ENCODE measurements at places on chromosomes 1 and 21. TPM values are rescaled to one million over a fixed set of nuclear protein-coding genes. Genes with fewer than 3 reads are reported as not detected.
A peak's percentile ranks its signal among the peaks of the same experiment; 100 is the strongest.

DNA sequence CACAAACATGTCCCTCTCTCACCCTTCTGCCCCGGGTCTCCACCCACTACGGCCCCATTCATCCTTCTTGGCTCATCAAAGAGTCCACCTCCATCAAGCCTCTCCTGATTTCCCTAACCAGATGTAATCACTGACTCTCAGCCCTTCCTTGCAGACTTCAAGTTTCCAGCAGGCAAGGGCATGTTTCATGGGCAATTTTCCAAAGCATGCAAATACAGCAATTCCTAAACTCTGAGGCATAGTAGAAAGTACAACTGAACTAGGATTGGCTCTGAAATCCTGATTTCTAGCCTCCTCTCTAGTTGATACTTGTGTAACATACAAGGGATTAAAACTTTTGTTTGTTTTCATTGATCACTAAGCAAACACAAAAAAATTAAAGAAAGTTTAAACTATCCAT lies 109.1 kb upstream of the GADD45A start:
- H3K4me3 ChIP-seq: no peak overlapping the region
- no peak for DNase-seq
- no peaks in the 10 kb centered on the region for H3K36me3 ChIP-seq
- H3K27ac ChIP-seq: no peak overlapping the region
- H3K4me1 ChIP-seq: peaks cover 3% of the 10 kb centered on the region

GRCh38 chr21:21074305-21074704 lies 76.1 kb downstream of the NCAM2 start:
- no peak overlapping the region for H3K4me3 ChIP-seq
- no peaks in the 10 kb centered on the region for H3K27me3 ChIP-seq
- H3K36me3 ChIP-seq: no peaks in the 10 kb centered on the region
- H3K4me1 ChIP-seq: no peaks in the 10 kb centered on the region
- H3K27ac ChIP-seq: no peak overlapping the region

- H3K4me1 ChIP-seq: no peaks in the 10 kb centered on the region
- no peak overlapping the region for H3K4me3 ChIP-seq
- no peak for DNase-seq
- H3K27me3 ChIP-seq: no peaks in the 10 kb centered on the region
- H3K27ac ChIP-seq: no peak overlapping the region
These were observed 42.3 kb upstream of the KCNK2 start for GRCh38 chr1:215040190-215040589.

SEC16B gene
- 8.6 TPM for total RNA-seq

DNA sequence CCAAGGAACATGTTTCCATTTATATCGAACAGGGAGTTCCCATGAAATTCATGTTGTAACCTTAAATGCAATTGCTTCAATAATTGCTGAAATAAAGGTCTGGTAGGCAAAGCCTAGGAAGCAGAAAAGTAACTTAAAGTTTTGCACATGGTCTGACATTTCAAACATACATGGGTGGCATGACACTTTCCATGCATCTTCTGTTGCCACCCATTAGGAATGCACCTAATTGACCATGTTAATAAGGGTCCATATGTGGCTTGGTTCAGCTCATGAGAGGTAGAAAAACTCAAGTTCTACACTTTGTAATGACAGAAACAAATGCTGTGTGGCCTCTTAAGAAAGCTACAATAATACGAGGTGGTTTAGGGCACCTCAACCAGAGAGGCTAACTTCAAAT lies 72.0 kb upstream of the GORAB start:
- no peak overlapping the region for H3K4me3 ChIP-seq
- H3K27ac ChIP-seq: peak overlapping the region; percentile 21
- H3K4me1 ChIP-seq: peaks cover 6% of the 10 kb centered on the region
- no peaks in the 10 kb centered on the region for H3K27me3 ChIP-seq
- H3K36me3 ChIP-seq: no peaks in the 10 kb centered on the region
- no peak for DNase-seq

GRCh38 chr1:66300972-66301451 lies 232.9 kb upstream of the SGIP1 start:
- H3K27me3 ChIP-seq: no peaks in the 10 kb centered on the region
- peak overlapping the region; percentile 36 for H3K4me3 ChIP-seq
- no peaks in the 10 kb centered on the region for H3K36me3 ChIP-seq
- no peak overlapping the region for H3K27ac ChIP-seq
- DNase-seq: no peak

CAPZB gene
- 102 TPM for total RNA-seq

DNA sequence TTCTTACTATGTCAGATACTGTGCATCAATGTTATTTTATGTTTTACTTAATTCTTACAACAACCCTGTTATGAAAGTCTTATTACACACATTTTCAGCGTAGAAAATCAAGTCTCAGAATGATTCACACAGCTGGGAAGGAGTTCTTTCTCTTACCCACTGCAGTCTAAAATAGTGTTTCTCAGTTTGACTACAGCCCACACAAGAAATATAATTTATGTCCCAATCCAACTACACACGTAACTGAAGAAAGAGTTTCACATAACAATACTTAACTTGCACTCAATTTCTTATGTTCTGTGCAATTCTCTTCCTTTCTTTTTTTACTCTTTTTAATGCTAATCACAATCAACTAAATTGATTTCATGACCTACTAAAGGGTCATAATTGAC lies 252.8 kb upstream of the ADGRL2 start:
- H3K27me3 ChIP-seq: no peaks in the 10 kb centered on the region
- H3K4me3 ChIP-seq: no peak overlapping the region
- H3K4me1 ChIP-seq: no peaks in the 10 kb centered on the region
- H3K36me3 ChIP-seq: no peaks in the 10 kb centered on the region

- no peak overlapping the region for H3K27ac ChIP-seq
- no peak overlapping the region for H3K4me3 ChIP-seq
- peaks cover 77% of the 10 kb centered on the region for H3K36me3 ChIP-seq
- no peaks in the 10 kb centered on the region for H3K27me3 ChIP-seq
- DNase-seq: no peak
These were observed 19.8 kb downstream of the COL16A1 start for GRCh38 chr1:31683997-31684396.

USH2A gene
- total RNA-seq: not detected

GRCh38 chr1:107172450-107173170 lies 31.8 kb downstream of the NTNG1 start:
- H3K27ac ChIP-seq: no peak overlapping the region
- H3K36me3 ChIP-seq: no peaks in the 10 kb centered on the region
- H3K27me3 ChIP-seq: no peaks in the 10 kb centered on the region

GRCh38 chr1:244204004-244204403 lies 152.9 kb downstream of the ZBTB18 start:
- H3K4me3 ChIP-seq: no peak overlapping the region
- H3K36me3 ChIP-seq: no peaks in the 10 kb centered on the region
- no peaks in the 10 kb centered on the region for H3K27me3 ChIP-seq
- no peaks in the 10 kb centered on the region for H3K4me1 ChIP-seq
- no peak overlapping the region for H3K27ac ChIP-seq
- no peak for DNase-seq

DNA sequence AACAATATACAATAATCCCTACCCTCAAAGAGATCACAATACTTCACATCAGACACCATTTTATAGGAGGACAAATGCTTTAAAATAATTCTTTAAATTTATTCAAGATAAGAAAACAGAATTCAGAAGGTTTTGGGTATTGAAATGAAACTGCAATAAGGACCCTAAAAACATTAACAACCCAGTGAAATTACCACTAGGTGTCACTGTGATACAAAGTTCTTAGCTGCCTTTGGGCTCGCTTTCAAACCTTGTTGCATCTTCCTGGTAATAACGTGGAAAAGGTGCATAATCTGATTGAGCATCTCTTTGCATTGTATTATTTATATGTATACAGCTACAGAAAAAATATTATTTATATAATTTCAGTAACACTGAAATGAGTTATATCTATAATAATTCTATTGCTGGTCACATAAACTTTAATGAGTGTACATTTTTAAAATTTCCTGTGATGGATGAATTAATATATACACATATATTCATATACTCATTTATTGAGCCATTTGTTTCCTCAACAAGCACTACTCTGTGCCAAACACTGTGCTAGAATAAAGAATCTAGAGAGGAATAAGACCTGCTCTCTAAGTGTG lies 185.2 kb downstream of the FAF1 start:
- no peak for DNase-seq
- no peak overlapping the region for H3K27ac ChIP-seq
- H3K4me3 ChIP-seq: no peak overlapping the region
- no peaks in the 10 kb centered on the region for H3K27me3 ChIP-seq
- H3K4me1 ChIP-seq: no peaks in the 10 kb centered on the region

DNA sequence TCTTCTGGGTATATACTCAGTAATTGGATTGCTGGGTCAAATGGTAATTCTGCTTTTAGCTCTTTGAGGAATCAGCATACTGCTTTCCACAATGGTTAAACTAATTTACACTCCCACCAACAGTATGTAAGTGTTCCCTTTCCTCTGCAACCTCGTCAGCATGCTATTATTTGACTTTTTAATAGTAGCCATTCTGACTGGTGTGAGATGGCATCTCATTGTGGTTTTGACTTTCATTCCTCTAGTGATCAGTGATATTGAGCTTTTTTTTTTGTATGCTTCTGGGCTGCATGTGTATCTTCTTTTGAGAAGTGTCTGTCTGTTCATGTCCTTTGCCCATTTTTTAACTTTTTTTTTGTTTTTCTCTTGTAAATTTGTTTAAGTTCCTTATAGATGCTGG lies 279.4 kb downstream of the PTGER3 start:
- no peaks in the 10 kb centered on the region for H3K27me3 ChIP-seq
- H3K4me3 ChIP-seq: no peak overlapping the region
- H3K27ac ChIP-seq: no peak overlapping the region
- no peaks in the 10 kb centered on the region for H3K36me3 ChIP-seq
- DNase-seq: no peak

- no peaks in the 10 kb centered on the region for H3K27me3 ChIP-seq
- DNase-seq: no peak
- no peaks in the 10 kb centered on the region for H3K36me3 ChIP-seq
- no peak overlapping the region for H3K27ac ChIP-seq
- no peaks in the 10 kb centered on the region for H3K4me1 ChIP-seq
These were observed 95.2 kb upstream of the C1orf174 start for GRCh38 chr1:3995141-3995780.

Measured in ascending aorta (tissue), 2 donors.